ENCODE measurements at places on chromosomes 16 and 17.

DNA sequence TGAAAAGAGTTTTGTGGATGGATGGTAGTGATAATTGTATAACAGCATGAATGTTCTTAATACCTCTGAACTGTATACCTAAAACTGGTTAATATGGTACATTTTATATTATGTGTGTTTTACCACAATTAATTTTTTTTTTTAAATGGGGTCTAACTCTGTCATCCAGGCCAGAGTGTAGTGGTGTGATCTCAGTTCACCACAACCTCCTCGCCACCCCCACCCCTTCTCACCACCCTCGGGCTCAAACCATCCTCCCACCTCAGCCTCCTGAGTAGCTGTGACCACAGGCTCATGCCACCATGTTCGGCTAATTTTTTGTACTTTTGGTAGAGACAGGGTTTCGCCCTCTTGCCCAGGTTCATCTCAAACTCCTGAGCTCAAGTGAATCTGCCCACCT, 123.2 kb downstream of the CDRT15L2 start:
- no peak for DNase-seq

DNA sequence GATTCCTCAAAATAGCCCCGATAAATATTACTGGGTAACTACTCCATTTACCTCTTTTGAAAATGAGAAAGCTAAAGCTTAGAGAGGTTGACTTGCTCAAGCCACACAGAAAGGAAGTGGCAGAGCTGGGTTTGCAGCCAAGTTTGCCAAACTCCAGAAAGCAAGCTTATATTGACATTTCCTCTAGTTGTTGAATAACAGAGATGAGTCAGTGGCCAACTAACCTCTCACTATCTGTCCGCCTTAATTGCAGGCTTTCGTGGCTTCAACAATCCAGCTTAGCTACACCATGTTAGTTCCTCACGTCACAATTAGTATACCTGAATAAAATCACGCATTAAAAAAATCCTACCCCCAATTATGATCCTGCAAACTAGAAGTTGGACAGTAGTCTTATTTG, 151.7 kb downstream of the CNTNAP4 start:
- DNase-seq: no peak

DNA sequence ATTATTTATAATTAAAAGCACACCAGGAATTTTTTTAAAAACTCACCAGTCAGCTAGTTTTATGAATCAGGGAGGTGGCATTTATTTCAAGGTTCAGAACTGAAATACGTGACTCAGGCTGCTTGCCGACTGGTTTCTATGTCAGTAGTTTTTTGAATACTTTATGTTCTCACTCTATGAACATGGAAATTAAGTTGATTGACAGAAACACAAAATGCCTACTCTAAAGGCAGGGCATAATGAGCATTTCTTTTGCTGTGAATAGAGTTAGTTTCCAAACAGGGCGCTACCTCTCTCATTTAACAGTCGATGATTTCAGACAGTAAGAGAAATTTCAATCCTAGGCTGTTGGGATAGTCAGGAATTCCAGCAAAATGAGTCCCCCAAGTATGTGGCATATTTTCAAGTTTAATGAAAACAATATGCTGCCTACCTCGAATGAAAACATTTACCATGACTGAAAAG, 6.7 kb downstream of the HS3ST3B1 start:
- DNase-seq: no peak

DNA sequence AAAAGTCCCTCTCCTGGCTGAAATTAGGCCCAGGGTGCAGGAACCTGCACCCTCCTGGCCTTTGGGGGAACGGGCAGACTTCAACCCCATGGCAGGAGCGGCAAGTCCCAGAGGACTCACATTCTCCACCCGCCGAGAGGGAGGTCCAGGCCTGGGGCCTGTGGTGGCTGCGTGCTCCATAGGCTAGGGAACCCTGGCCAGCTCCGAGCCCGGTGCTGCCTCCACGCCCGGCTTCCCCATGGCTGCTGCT, 130 bp downstream of the CCDC78 start:
- no peak for DNase-seq

DNA sequence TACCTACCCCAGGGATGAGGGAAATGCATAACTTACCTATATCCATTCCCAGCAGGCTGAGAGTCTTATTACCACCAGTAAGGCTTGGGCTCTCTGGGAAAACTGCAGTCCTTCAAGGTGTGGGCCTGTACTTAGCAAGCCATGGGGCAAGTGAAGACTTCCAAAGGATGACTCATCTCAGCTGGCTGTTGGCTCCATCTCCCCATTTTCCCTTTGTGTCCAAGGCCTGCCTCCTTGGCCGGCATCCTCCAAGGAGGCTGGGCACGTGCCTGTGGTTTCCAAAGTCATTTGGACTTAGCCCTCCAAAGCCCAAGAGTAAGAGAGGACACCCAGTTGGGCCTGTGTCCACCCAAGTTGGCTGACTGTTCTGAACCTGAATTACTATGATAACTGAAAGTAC, 89.8 kb downstream of the TMEM100 start:
- DNase-seq: no peak

GRCh38 chr17:75664099-75664549, 2.8 kb downstream of the RECQL5 start:
- no peak for DNase-seq

GRCh38 chr16:81117436-81117835, 21.2 kb upstream of the GCSH start:
- no peak for DNase-seq

GRCh38 chr16:25855818-25856217, 164.1 kb downstream of the HS3ST4 start:
- DNase-seq: no peak

- no peak for DNase-seq
Measured at GRCh38 chr17:3804503-3804931, 3.5 kb upstream of the ITGAE start.

DNA sequence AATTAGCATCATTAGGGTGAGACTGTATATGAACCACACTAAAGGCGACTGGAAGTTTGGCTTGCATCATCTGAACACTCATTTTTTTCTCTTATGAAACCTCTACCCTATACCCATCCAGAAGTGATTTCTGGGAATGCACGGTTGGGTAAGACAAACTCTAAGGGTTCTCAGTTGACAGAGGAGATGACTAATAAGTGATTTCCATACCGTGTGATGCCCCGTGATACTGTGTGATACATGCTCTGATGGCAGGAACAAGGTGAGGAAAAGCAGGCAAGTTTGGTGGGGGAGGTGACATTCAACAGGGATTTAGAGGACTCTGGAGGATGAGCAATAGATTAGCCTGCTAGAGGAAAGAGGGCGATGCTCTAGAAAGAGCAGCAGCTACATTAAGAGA, 156.4 kb upstream of the CCL2 start:
- DNase-seq: no peak

GRCh38 chr16:6643080-6643686, 689.5 kb upstream of the RBFOX1 start:
- peak; percentile 58 for DNase-seq

DNA sequence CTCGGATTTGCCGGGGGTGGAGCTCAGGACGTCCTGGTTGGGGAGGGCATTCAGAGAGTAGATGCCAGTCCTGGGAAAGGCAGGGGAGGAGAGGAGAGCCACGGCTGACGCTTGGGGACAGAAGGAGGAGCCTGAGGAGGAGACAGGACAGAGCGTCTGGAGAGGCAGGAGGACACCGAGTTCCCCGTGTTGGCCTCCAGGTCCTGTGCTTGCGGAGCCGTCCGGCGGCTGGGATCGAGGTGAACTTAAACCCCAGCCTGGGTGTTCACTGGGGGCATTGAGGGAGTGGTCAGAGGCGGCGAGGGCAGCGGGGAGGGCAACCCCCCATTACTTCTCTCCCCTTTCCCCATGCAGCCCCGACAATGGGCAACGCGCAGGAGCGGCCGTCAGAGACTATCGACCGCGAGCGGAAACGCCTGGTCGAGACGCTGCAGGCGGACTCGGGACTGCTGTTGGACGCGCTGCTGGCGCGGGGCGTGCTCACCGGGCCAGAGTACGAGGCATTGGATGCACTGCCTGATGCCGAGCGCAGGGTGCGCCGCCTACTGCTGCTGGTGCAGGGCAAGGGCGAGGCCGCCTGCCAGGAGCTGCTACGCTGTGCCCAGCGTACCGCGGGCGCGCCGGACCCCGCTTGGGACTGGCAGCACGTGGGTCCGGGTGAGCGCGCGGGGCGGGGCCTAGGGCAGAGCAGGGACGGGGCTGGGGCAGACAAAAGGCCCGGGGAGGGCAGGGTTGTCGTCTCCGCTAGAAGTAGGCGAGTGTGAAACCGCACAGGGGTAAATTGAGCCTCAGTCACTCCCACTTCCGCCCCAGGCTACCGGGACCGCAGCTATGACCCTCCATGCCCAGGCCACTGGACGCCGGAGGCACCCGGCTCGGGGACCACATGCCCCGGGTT, 3.7 kb downstream of the NOL3 start:
- DNase-seq: peak; percentile 85

GRCh38 chr16:88924834-88925539, 52.0 kb downstream of the CBFA2T3 start:
- peak; percentile 17 for DNase-seq

DNA sequence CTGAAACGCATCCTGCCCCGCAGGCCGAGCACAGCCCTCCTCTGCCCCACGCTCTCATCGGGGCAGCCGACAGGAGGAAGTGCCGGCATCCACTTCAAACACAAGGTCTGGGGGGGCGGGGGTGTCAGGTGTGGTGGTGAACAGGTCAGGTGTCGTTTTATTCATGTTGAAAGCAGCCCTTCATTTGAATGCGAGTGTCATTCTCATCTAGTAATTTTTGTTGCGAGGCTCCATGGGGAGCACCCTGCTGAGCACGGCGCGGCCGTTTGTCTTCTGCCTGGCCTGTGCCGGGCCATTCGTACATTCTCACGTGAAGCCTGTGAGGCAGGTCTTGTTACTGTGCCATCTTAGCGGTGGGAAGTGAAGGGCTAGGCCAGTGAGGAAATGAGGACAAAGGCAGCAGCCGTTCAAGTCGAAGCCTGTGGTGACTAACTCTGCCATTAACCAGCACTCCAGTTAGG, 1.9 kb downstream of the ACSF3 start:
- DNase-seq: no peak

GRCh38 chr16:66919569-66920298, 1.0 kb upstream of the CDH16 start:
- no peak for DNase-seq

GRCh38 chr17:65170839-65171238, 33.7 kb downstream of the RGS9 start:
- no peak for DNase-seq

- no peak for DNase-seq
Measured at GRCh38 chr16:10312784-10313724, 72.8 kb upstream of the ATF7IP2 start.

DNA sequence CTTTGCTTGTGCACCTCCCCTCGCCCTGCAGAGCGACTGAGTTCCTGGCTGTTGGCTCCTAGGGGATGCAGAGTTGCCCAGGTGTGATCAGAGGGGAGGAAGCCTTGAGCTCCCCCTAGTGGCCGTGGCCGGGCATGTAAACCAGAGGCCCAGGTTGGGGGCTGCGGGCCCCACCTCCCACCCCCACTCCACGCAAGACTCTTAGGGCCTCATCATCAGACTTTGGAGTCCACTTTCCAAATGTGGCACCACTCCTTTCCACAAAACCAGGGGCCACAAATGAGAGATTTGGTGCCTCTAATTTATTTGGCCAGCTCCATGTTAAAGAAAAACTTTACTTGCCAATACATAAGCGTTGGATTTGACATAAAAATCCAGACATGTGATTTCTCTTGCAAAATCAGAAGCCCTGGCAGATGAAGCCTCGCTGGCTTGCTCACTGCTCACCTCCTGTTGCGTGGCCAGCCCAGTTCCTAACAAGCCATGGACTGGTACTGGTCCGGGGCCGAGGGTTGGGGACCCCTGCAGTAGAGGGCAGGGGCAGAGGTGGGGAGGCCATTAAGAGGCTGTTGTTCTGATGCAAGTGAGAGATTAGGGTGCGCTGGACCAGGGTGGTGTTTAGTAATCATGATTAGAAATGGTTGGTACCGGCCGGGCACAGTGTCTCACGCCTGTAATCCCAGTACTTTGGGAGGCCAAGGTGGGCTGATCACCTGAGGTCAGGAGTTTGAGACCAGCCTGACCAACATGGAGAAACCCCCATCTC, 28.7 kb upstream of the GAS7 start:
- peak; percentile 35 for DNase-seq

- no peak for DNase-seq
Measured at GRCh38 chr17:48162306-48162934, 54.9 kb downstream of the SNX11 start.

DNA sequence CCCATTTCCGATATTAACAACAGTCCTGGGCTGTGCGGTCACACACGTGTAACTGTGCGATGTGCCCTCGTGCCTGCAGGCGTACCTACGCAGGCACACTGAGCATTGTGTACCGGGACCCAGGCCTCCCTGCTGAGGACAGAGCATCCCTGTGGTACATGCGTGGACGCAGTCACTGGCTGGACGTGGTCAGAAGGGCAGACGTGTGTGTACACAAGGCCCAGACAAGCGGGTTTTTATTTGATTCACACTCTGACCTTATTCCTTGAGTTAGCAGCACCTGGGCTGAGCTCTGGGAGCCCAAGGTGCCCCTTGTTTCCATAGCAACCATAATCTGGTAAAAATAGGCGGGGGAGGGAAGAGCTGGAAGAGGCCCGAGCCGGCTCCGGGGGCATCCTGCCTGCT, 19.5 kb downstream of the RAP1GAP2 start:
- no peak for DNase-seq

DNA sequence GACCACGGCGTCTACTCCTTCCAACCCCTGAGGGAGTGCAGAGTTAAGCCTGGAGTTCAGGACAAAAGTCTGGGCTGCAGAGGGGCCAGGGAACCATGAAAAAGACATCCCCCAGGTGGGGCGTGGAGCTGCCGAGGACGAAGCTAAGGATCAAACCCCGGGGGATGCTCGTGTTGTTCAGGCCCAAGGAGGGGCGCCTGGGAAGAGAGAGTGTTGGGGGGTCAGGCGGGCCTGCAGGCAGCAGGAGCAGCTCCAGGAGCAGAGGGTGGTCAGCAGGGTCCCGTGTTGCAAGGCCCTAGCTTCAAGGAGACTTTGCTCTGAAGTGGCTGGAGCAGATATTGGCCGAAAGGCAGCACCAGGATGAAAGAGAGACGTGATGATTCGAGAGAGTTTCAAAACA, 26.7 kb downstream of the NECAB2 start:
- DNase-seq: no peak

- no peak for DNase-seq
Measured at GRCh38 chr16:152141-153128, at the start of gene HBZ. Gene HBZ (plus strand): TSS chr16:152644. CDS start chr16:152910, 266 bp downstream.

DNA sequence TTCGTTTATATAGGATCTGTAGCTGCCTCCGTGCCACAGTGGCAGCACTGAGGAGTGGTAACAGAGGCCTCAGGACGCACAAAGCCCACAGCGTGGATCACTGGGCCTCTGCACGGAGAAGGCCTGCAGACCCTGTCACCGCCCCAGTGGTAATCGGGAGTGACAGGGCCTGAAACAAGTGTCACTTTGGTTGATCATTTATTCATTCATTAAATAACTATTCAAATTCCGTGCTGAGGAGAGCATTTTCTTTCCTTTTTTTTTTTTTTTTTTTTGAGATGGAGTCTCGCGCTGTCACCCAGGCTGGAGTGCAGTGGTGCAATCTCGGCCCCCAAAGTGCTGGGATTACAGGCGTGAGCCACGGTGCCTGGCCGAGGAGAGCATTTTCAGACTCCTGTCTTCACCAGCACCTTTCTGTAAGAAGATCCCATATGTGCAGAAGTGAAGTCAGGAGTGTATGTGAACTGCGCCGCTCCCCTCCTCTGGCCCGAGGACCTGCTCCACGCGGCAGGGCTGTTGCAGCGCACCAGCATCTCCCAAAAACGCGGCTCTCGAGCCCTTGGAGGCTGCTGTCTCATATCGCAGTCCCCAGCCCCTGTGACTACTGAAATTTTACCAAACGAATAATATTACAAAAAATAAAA, 44.9 kb upstream of the TRAP1 start:
- no peak for DNase-seq

GRCh38 chr16:49594153-49594552, 220.5 kb downstream of the C16orf78 start:
- DNase-seq: no peak

GRCh38 chr17:2172999-2173398, 118.1 kb downstream of the HIC1 start:
- no peak for DNase-seq
